ENCODE measurements at places on chromosomes 16 and 17. TPM values are rescaled to one million over a fixed set of nuclear protein-coding genes. Genes with fewer than 3 reads are reported as not detected.

TSPAN10 gene
- 0.49 TPM for total RNA-seq

PIRT gene
- not detected for total RNA-seq

HOXB9 gene
- not detected for total RNA-seq

PRDM7 gene
- not detected for total RNA-seq

C17orf67 gene
- 0.55 TPM for total RNA-seq

CCDC154 gene
- total RNA-seq = 0.16 TPM

TNFRSF13B gene
- total RNA-seq = not detected

CNTD1 gene
- not detected for total RNA-seq

AGRP gene
- not detected for total RNA-seq

SEC14L5 gene
- 0.08 TPM for total RNA-seq

PDIA2 gene
- not detected for total RNA-seq

TAT gene
- total RNA-seq = not detected

ABCC3 gene
- total RNA-seq = 13.7 TPM

MYO15B gene
- 6.9 TPM for total RNA-seq

SDR42E2 gene
- not detected for total RNA-seq

GAS7 gene
- total RNA-seq = not detected

PNMT gene
- not detected for total RNA-seq

All from hair follicular keratinocyte (primary cell).